Jurkat, Clone E6-1 (cell line): ENCODE measurements at places on chromosomes 5 and 9.

DNA sequence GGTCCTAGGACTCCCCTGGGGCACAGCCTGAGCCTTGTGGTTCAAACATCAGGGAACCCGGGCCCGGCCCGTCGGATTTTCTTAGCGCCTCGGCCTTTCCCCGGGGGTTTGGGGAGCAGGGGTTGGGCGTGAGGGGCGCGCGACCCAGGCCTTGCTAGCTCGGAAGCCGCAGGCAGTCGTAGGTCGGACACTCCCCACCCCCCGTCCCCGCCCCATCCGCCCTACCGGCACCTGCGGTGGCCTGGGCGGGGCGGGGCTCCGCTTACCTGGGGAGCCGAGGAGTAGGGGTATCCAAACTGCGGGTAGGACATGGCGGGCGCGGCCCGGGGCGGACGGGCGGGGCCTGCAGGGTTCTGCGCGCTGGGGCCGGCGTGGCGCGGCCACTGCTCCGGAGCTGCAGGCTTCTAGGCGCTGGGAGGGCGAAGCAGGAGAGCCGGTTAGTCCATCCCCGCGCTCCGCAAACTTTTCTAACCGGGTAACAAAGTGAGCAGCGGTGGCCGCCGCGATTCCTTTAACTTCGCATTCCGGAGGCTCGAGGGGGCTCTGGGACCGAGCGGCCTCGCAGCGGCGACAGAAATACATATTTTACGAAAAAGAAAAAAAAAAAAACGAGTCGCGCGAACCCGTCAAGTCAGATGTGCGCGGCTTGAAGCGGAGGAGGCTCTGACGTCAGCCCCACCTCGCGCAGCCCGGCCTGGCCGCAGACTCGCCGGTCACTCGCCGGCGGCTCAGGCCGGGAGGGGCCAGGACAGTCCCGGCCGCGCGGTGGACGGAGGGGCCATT lies at the start of gene IRX4:
Gene IRX4 (minus strand): TSS at position 589 of the 783 bp plus-strand sequence. CDS start 278 bp downstream, at position 311.
- no peak for DNase-seq

GRCh38 chr9:82606492-82607382 lies 456.2 kb downstream of the RASEF start:
- peak; percentile 68 for DNase-seq

- DNase-seq, result no peak
Measured at GRCh38 chr9:20650313-20650712, 28.0 kb upstream of the MLLT3 start.

DNA sequence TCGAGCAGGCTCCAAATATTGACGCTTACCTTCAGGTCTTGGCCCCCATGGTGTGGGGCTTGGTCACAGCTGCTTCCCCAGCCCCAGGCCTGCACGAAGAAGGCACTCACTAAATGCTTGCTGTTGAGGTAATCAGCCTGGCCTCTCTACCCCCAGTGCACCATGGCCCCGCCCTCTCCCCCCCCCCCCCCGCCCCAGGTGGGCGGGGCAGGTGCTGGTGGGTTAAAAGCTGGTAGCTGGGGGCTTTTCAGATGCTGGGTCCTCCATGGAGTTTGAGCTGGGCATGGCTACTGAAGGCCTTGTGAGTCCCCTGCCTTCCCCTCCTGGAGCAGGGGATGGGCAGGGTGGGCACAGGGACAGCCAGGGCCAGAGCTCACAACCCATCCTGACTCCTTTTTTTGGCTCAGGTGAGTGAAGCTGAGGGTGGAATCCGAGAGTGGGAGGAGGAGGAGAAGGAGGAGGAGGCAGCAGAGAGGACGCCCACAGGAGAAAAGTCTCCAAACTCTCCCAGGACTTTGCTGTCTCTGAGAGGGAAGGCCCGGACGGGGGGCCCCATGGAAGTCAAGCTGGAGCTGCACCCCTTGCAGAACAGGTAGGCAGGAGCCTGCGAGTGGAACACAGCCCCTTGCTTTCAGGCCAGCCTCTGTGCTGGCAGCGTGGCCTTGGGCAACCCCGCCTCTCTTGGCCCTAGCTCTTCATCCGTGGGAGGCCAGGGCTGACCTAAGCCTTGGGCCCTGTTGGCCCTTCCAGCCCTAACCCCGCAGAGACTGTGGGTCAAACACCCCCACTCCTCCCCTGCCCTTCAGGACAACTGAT lies 4.4 kb upstream of the TSPAN17 start:
- DNase-seq, result no peak

GRCh38 chr5:107422494-107422893 lies 248.2 kb downstream of the EFNA5 start:
- DNase-seq, result no peak

- no peak for DNase-seq
Measured at GRCh38 chr9:124394167-124394566, 21.1 kb downstream of the PSMB7 start.

- DNase-seq, result no peak
Measured at GRCh38 chr9:22240619-22241018, 206.0 kb upstream of the DMRTA1 start.

- DNase-seq, result no peak
Measured at GRCh38 chr5:16245956-16246355, 66.4 kb upstream of the MARCHF11 start.

DNA sequence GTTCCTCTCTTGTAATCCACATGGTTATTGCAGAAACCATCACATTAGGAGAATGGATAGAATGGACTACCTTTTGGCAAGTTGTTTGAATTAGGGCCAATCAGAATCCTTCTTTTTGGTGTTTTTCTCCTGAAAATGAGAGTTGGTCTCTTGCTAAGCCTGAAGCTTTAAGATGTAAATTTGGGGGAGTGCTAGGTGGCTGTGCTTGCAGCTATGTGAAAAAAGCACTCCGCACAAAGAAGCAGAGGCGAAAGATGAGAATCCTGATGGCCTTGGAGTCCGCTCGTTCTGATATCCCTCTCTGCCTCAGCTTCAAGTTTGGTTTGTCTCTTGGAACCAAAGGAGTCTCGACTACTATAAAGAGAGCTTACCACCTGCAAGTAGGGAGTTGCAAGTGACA lies 63.6 kb downstream of the INIP start:
- no peak for DNase-seq

GRCh38 chr9:87547671-87548081 lies 50.0 kb downstream of the DAPK1 start:
- no peak for DNase-seq

GRCh38 chr9:33466565-33467495 lies 6.9 kb downstream of the NOL6 start:
- no peak for DNase-seq

GRCh38 chr9:76020652-76021051 lies 130.2 kb downstream of the PCSK5 start:
- DNase-seq, result peak; percentile 64

- no peak for DNase-seq
Measured at GRCh38 chr5:149679876-149680809, 50.0 kb upstream of the PPARGC1B start.

- DNase-seq, result no peak
Measured at GRCh38 chr5:128826275-128826674, 139.0 kb upstream of the SLC27A6 start.

DNA sequence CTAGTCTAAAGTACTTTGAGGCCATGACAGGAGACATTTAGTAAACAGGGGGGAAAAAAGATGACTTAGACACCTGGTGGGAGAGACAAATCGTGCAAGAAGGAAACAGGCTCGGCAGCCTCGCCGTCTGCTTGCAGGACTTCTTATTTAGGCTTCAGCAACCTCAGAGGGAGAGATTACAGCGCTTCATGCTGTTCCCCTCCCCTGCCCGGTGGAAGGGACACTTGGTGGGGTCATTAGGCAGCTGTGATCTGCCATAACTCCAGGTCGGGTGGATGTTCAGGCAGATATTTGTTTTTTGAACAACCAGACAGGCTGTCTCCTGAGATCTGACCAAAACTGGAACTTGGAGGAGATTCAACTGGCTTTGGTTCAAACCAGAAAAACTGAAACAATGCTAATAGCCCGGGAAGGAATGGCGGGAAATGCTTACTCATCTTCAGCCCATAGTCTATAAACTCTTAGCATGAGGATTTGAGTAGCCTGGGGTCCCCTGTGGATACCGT lies 38.1 kb upstream of the CD180 start:
- no peak for DNase-seq

DNA sequence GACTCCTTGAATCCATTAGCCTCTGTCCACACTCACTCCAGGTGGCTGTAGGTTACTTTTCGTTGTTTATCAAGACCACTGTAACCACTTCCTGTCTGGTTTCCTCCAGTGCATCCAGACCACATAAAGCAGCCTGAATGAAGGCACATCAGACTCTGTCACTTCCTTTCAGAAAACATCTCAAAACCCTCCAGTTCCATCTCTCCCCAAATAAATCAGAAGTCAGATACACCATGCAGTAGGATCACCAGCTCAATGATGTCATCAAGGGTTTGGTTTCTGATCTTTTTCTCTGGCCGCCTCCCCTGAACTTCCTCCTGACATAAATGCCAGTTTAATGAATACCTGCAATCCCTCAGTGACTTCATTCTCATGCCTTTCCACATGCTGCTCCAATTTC lies 161.2 kb downstream of the ZNF462 start:
- DNase-seq, result peak; percentile 90

GRCh38 chr9:35237311-35237710 lies 75.5 kb downstream of the UNC13B start:
- DNase-seq, result no peak

GRCh38 chr5:96379896-96380295 lies 53.2 kb downstream of the PCSK1 start:
- no peak for DNase-seq

- no peak for DNase-seq
Measured at GRCh38 chr5:3217114-3217513, 378.5 kb upstream of the IRX1 start.

DNA sequence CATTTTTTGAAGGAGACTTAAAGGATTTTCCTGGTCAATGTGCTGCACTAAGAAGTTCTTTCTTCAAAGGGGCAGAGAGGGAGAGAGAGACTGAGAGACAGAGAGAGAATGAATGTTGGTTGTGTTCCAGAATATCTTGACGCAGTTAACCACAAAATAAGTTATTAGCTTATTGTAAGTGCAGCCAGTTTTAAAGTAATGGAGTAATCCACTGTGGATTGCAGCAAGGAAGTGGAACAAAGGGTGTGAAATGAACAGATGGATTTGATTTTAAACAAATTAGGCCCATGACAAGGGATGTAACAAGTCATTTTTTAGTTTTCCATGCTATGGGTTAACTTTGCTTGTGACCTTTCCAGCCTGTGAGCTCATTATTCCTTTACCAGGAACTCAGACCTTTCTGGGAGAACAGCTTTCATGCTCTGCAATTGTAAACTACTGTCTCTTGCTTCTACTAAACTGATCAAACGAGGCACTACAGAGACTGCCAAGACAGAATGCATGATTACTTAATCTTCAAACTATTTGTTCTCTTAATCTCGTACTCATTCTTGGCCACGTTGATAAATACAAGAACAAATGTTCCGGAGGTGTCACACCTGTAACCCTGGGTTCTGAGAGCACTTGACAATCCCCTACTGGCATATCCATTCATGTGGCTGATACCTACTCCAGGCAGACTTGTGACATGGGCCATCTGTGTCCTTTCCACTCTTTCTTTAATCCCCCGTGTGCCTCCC lies 131.1 kb downstream of the TLE1 start:
- no peak for DNase-seq
